ENCODE measurements at places on chromosomes 13 and 19. TPM values are rescaled to one million over a fixed set of nuclear protein-coding genes. Genes with fewer than 3 reads are reported as not detected.

Gene ELSPBP1
- 0.31 TPM for polyA plus RNA-seq

Gene VSTM1
- polyA plus RNA-seq, result 0.42 TPM

Gene SERPINE3
- polyA plus RNA-seq, result 0.19 TPM

- no peak for DNase-seq
Measured at GRCh38 chr13:29328501-29328900, 267.0 kb downstream of the SLC7A1 start.

DNA sequence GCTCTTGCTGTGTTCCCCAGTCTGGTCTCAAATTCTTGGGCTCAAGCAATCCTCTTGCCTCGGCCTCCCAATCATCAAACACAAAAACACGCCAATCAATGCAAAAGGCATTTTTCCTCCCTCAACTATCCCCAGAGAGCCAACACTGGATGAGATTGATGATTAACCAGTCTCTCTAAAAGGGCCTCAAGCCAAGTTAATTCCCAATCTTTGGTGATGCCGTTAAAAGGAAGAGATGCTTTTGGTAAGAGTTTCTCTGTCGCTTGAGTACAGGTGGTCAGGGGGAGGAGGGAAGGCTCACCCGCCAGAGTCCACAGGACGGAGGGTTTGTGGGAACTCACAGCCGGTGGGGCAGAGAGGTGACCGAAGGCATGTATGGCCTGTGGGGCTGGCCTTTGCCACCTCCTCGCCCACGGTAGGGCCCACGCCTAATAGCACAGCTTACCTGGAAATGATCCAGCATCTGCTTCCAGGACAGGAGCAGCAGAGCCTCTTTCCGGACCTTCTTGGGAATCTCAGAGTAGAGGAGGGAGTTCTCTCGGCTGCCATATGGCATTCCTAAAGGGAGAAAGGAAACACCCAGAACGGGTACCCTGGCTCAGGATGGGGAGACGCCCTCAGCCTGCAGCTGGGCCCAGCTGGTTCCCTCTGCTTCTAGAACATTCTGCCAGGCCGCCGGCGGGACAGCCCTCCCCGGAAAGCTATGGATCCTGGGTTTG, 18.1 kb downstream of the DPP9 start:
- DNase-seq, result no peak

GRCh38 chr19:4622695-4623421, 16.5 kb upstream of the TNFAIP8L1 start:
- no peak for DNase-seq

DNA sequence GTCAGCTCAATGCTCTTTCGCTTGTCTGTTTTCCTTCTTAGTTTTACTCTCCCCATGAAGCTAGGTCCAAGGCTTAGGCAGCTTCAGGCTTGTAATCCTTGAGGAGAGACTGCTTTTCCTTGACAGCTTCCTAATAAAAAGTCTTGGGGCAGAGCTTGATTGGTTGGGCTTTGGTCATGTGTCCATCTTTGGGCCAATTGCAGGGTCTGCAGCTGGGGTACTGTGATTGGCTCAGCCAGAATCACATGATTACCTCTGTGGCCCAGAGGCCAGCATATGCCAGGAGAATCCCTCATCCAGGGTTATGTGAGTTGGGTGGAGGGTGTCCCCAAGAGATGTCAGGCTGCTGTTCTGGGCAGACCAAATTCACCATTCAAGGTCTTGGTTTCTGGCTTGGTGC, 8.1 kb downstream of the KLK1 start:
- DNase-seq, result no peak

- DNase-seq, result no peak
Measured at GRCh38 chr13:34751492-34751891, 190.6 kb upstream of the NBEA start.

DNA sequence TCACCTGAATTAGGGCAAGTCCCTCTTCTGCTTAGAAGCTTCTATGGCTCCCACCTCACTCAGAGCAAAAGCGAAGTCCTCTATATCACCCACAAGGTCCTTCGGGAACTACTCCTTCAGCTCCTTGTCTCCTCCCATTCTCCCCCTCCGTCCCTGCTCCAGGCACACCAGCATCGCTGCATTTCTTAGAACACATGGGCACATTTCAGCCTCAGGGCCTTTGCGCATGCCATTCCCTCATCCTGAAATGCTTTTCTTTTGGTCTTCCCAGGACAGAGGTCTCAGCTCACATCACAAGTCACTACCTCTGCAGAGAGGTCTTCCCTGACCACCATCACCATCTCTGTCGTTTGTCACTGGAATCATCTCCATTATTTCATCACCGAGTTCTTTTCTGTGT, 4.0 kb downstream of the S1PR5 start:
- no peak for DNase-seq

- no peak for DNase-seq
Measured at GRCh38 chr13:109241160-109241559, 545.2 kb downstream of the IRS2 start.

DNA sequence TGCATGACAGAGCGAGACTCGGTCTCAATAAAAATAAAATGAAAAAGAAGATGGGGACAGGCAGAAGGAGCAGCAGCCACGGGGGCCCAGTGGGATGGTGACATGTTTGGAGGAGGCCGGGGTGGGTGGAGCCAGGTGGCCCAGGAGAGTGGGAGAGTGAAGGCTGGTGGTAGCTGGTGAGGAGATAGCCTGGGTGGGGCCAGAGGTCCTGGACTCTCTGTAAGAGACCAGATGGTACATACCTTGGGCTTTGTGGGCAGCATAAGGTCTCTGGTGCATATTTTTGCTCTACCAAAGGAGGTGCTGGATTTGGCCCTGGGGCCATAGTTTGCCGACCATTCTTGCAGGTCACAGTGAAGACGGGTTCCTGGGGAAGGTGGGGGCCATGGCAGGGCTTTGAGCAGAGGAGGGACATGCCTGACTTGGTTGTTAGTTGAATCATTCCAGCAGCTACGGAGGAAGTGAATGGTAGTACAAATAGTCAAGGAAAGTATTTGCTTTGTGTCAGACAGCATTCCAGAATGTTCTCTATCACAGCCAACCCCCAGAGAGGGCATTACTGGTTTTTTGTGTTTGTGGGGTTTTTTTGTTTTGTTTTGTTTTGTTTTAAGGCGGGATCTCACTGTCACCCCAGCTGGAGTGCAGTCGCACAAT, 69.1 kb downstream of the ARHGEF18 start:
- no peak for DNase-seq

Data from right renal cortex interstitium (tissue), 3 donors.